ENCODE measurements at places on chromosomes 11 and 22.

DNA sequence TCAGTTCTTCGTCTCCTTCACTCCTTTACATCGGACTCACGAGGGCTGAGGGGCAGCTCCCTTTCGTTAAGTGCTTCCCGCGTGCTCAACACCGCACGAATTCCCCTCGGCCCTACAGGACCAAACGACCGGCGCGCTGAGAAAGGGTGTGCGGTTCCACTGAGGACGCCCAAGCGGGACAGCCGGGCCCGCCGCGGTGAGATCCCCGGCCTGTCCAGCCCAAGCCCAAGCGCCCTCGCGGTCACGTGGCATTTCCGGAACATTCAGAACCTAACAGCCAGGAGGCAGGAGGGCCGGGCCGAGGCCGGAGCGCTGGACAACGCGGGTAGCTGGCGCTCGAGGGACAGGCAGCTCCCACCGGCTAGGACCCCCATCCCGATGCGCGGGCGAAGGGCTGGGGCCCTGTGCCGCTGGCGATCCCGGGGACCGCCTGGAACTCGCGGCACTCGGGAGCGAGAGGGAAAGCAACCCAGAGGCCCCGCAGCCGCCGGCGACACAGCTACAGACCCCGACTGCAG is 737 bp upstream of the STIP1 start:
- peak; percentile 87 for DNase-seq

DNA sequence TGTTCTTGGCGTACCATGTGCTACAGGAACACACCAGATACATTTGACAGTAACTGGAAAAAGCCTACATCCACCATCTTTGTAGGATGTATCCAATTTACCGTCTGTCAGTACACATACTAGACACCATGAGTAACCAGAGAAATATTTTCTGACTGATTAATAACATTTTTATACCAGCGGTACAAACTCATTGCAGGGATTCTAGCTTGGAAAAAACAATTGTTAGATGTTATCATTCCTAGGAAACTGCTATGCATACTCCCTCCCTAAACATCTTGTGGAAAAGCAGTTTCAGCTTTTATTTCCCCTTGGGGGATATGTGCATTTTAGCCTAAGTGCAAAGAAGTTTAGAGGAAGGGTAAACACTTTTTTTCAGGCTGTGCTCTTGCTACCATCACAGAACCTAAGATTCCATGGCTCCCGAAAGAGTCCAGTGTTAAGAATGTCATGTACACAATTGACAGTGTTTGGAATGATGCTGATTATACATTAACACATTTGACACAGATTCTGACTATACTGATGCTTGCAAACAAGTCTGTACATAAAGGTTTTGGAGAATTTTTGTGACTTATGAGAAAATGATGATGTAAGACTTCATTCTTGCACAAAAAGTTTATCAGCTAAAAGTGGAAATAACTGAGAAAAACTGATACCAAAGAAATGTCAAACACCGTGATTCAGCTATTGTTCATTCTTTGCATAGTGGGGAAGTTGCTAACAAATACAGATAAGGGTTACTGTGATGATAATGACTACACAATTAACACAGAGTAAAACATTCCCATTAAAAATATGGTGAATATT is 23.7 kb downstream of the NCF4 start:
- no peak for DNase-seq

DNA sequence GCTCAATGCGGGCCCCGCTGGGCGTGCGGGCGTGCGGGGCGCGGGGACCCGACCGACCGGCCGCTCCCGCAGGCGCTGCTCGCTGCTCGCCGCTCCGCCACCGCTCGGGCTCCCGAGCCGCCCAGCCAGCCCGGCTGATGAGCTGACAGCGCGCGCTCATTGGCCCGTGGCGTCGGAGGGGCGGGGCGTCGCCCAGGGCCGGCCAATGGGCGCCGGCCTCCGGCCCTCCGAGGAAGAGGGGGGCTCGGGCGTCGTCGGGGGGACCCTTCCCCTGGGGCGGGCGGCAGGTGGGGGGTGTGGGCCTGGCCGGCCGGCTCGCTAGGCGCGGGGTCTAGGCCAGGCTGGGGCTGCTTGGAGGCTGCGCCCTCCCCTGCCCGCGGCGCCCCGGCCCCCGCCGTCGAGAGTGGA is at the start of gene SCUBE1:
Gene SCUBE1, minus strand, starts transcription at position 111 of the 408 bp plus-strand sequence. CDS start 111 bp downstream, outside the sequence.
- DNase-seq = peak; percentile 8

- DNase-seq = no peak
Observed at GRCh38 chr11:11975201-11976092, 33.0 kb downstream of the DKK3 start.

DNA sequence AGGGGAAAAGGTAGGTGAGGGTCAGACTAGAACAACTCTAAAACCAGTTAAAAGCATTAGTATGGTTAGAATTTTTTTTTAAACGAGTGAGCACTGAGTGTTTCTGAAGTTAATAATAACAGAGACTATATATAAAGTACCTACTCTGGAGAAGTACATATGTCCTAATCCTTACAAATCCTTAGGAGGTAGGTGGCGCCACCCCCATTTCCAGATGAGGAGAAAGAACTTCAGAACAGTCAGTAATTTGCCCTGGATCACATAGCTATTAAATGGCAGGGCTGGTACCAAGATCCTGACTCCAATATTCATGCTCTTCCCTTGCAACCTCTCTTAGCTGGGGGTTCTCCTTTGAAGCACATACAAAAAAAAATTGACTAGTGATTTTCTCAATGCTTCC is 80.5 kb downstream of the CLPB start:
- no peak for DNase-seq

- no peak for DNase-seq
Observed at GRCh38 chr11:47843361-47844055, 4.6 kb downstream of the NUP160 start.

GRCh38 chr11:16956538-16957153 is 57.6 kb downstream of the PLEKHA7 start:
- no peak for DNase-seq

- DNase-seq = no peak
Observed at GRCh38 chr11:28938091-28938490, 829.9 kb downstream of the METTL15 start.

- no peak for DNase-seq
Observed at GRCh38 chr11:14015711-14016110, 53.2 kb downstream of the SPON1 start.

- DNase-seq = no peak
Observed at GRCh38 chr11:123196060-123196714, 1.1 kb upstream of the CLMP start.

DNA sequence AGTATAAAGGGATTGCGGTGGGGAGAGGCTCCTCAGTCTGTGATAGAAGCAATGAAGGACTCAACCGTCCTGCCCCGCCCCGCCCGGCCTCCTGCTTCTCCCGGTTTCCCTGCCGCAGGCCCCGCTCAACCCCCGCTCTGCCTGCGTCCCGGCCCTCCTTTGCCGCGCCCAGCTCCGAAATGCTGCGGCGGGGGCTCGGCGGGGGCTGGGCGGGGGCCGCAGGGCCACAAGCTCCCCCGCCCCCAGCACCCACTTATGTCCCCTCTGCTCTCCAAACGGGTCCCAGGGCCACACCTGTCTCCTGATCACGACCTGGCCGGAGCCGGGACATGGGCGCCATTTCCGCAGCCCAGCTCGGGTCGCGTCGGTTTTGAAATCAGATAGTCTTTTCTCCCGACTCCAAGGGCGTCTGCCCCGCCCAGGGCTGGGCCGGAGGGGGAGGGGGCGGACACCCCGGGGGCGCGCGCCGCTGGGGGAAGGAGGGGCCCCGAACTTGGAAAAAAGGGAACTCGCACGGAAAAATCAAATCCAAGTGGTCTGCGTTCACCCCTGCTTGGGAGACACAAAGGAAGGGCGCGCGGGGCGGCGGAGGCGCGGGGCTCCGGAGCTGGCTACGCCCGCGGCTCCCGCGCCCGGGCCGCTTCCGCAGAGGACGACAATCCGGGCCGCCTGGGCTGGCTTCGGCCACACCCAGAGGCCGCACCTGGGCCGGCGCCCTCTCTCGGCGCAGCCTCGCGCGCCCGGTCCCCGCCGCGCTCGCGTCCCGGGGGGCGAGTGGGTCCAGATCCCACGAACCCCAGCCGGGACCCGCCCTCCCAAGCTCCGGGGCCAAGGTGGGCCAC is 70.6 kb upstream of the EP300 start:
- peak; percentile 34 for DNase-seq

DNA sequence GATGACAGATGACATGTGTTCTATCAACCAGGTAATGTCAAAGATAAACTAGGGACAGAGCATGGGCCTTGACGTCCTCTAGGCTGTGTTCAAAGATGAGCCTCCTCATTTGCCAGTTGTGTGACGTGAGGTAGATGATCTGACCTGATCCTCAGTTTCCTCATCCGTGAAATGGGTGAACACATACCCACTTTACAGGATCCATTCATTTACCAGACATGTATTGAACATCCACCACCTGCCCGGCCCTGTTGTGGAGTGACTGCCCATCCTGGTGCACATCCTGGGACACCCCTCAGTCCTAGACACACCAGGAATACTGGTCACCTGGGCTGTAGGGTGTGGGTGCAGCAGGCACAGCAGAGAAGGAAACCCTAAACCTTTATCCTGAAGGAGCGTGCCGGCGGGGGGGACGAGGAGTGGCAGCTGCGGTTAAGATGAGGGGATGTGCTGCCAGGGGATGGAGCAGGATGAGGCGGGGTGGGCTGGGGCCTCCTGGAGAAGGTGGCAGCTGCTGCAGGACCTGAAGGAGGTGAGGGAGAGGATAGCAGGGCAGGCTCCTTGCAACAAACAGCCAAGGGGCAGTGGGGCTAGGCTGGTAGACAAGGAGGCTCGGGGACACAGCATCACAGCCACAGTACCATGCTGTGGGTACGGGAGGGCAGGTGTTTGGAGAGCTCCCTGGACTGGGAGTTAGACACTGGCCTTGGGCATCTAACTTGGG is 8.4 kb downstream of the CLDN5 start:
- DNase-seq = no peak

DNA sequence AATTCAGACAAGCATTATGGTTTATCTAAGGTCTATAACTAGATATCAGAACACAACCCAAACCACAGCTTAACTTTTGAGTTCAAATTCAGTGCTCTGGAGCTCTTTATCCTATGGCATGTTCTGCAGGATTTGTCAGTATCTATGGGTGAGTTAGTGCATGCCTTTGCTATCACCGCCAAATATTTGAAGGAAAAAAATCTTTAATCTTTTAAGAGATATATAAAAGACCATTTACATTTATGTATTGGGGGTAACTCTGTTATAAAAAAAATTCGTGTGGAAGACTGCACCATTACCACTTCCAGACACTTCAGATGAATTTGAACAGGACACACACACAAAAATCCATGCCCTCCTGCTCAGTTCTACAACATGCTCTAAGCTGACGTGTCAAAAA is 313.5 kb upstream of the CHORDC1 start:
- no peak for DNase-seq

DNA sequence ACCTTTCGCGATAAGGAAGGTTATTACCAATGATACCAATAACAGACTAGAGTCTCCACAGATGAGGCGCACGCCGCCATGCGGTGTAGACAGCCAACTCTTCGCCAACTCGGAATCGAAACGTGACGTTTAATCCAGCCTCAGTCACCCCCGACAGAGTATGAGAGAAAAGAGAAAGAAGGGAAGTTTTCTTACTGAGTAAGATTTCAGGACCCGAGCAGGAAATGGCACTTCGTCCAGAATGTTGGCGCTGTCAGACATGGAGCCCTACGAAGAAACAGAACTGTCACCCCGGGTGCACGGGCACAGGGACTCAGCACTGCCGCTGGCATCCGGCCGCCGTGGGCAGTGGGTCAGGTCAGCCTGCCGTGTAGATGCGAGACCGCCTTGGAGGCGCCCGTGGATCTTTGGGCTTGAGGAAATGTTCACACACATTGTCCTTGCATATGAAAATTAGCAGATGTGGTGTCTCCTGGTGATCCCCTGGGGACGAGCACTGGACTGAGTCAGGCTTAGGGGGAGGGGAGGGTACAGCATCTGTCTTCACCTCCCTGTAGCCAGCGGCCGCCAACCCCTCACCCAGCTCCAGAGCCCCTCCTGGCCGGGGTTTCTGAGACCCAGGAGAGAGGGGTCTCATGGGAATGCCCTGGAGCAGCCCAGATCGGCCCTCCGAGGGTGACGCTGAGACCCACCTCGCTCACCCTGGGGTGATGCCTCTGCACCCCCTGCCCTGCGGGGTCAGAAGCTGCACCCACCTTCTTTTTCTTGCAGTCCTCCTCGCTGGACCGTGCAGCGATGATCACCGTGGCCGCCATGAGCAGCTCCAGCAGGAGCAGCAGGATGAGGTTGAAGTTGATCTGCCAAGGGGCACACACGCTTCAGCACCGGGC is 8.3 kb downstream of the MLC1 start:
- no peak for DNase-seq

- no peak for DNase-seq
Observed at GRCh38 chr11:35623621-35624168, 5.4 kb downstream of the FJX1 start.

- no peak for DNase-seq
Observed at GRCh38 chr22:42602470-42602869, 12.2 kb downstream of the POLDIP3 start.

DNA sequence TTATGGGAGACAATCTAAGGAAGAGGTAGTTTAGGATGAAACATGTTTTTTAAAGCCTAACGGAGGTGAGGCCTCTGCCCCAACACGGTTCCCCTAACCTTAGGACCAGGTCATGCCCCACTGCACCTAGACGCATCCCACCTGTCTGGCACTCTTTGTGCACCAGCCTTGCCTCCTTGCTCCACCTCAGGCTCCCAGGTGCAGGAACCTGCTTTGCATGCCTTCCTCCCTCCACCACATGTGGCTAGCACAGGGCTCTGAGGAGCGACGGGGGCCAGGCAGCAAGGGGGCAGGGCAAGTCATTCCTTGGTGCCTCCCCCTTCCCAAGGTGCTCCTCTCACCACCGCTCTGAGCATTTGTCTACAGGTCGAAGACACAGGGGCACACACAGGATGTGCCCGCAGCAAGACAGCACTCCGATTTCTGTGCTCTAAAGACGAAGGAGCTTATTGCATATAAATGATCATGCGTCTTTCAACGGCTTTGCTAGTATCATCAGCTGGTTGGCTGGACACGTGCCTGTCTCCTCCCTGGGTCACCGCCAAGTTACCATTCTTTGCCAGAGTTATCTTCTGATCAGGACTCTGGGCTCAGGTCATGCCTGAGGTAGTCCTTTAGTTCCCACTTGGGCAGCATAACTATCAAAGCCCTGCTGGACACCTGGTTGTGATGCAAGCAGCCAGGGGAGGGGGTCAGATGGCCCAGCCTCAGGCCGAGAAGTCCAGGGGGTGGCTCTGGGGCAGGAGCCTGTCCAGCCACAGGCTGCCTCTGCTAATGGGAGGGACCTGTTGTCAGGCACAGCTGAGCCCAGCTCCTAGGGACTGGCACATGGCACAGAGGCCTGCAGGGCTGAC is 172.0 kb upstream of the NTM start:
- no peak for DNase-seq

Measured in hypothalamus (tissue), 51 donors.